ENCODE measurements at places on chromosomes 6 and 20.

GRCh38 chr6:79403086-79403485 lies 134.1 kb downstream of the LCA5 start:
- DNase-seq, result no peak

DNA sequence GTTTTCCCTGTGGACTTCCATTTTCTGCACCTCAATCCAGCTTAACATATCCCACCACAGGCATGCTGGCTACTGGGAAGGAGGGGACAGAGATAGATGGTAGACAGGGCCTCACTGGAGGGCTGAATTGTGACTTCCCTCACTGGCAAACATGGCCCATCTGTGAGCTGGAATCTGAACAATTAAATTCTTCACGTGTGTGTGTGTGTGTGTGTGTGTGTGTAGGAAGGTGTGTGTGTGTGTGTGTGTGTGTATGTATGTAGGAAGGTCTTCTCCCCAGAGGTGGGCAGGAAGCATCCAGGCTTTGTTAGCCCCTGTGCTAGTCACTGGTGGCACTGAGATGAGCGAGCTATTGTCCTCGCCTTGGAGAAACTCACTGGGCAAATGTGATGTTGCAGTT lies 5.4 kb upstream of the TOX2 start:
- DNase-seq, result no peak

DNA sequence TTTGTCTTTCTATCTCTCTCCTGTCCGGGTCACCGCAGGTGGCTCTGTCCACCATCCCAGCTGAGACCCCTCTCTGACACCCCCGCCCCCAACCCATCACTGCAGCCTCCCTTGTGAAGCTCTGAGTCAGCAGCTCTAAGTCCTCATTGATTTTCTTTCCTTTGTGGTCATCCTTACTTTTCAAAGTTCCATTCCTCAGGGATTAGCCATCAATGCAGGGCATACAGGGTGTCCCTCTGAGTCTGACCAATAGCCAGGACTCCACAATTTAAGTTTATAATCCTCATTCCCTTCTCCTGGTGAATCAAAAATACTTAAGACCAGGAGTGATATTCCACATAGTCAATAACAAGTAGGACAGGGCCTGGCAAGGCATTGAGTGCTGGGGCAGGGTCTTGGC lies 333.3 kb upstream of the CNR1 start:
- DNase-seq, result no peak

GRCh38 chr6:11779329-11780096 lies 910 bp upstream of the ADTRP start:
- DNase-seq, result no peak

DNA sequence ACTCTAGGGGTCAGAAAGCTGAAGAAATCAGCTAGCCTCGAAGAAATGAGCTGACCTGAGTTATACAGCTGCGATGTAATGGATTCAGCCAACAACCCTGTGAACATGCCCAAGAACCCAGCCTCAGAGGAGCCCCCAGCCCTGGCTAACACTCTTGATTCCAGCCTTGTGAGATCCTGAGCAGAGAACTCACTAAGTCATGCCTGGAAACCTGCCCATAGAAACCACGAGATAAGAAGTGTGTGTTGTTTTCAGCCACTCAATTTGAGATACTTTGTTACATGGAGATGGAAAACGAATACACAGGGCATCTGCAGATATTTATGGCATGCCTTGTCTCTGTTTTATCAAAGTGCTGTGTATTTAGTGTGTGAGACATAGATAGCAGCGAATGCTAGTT lies 265.2 kb downstream of the QKI start:
- no peak for DNase-seq

DNA sequence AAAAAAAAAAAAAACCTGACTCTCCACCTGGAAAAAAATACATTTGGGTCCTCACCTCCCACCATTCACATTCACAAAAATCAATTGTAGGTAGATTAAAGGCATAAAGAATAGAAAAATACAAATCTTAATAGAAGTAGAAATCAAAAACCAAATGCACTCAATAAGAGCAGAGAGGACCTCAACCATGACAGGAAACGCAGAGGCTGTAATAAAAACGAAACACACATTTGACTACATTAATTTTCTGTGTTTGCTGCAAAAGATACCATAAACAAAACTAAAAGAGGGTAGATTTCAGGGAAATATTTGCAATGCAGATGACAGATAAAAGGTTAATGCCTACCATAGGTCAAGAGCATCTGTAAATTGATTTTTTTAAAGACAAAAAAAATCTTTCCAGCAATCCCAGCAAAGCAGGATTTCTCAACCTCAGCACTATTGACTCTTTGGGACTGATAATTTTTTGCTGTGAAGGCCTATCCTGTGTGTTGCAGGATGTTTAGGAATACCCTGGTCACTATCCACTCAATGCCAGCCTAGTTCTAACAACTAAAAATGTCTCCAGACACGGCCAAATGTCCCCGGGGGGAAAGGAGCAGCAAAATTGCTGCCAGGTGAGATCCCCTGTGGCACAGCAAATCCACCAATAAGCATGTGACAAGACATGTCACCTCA lies 9.1 kb downstream of the ETV7 start:
- no peak for DNase-seq

DNA sequence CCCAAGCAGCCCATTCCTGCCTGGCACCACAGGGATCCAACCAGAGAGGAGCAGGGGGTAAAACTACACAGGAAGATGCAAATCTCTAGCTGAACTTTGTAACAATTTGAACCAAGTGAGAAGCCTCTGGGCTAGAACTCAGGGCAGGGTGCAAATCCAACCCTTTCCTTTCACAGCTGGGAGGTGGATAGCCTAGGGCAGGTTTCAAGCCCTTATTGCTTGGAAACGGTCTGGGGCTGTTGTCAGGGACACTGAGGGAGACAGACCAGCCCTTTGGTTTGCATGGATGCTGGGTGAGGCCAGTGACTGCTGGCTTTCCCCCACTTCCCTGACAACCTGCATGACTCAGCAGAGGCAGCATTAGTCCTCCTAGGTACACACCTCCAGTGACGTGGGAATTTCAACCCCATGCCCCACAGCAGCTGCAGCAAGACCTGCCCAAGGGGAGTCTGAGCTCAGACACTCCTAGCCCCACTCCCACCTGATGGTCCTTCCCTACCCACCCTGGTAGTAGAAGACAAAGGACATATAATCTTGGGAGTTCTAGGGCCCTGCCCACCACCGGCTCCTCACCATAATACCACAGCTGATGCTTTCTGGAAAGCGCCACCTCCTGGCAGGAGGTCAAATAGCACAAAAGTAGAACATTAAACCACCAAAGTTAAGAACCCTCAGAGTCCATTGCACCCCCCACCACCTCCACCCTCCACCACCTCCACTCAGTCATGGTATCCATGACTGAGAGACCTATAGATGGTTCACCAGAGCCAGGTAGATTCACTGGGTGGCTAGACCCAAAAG lies 797.7 kb upstream of the MAN1A1 start:
- DNase-seq, result no peak

DNA sequence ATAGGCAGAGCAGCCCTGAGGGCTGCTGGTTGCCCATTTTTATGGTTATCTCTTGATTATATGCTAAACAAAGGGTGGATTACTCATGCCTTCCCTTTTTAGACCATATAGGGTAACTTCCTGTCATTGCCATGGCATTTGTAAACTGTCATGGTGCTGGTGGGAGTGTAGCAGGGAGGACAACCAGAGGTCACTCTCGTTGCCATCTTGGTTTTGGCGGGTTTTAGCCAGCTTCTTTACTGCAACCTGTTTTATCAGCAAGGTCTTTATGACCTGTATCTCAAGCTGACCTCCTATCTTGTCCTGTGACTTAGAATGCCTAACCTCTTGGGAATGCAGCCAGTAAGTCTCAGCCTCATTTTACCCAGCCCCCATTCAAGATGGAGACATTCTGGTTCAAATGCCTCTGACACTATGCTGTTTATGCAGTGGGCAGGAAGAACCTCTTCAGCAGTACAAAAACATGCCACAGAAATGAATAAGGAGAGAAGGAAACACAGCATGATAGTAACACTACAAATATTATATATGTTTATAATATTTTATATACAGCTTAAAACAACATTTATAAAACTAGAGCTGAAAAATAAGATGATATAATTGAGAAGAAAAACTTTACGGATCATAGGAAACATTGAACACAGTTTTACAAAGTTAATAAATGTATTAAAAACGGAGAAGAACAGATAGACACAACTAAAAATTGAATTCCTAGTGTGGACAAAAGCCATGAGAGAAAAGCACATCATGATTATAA lies 58.9 kb upstream of the SAMD5 start:
- DNase-seq, result no peak

- no peak for DNase-seq
These were observed 898.0 kb upstream of the EYS start for GRCh38 chr6:66605011-66605410.

GRCh38 chr20:21225215-21225947 lies 77.8 kb upstream of the XRN2 start:
- DNase-seq, result no peak

DNA sequence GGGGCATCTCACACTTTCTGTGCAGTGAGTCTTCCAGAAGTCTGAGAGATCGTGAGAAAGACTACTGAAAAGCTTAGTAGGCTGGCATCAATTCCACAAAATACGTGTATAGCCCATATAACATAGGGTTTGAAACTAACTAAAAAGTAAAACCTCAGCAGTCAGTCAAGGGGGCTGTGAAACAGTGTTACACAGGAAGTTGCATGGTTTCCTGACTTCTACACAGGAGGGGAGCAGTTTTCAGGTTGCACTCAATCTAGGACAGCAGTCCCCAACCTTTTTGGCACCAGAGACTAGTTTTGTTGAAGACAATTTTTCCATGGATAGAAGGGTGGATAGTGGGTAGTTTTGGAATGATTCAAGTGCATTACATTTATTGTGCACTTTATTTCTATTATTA lies 4.7 kb upstream of the LY86 start:
- DNase-seq, result no peak

DNA sequence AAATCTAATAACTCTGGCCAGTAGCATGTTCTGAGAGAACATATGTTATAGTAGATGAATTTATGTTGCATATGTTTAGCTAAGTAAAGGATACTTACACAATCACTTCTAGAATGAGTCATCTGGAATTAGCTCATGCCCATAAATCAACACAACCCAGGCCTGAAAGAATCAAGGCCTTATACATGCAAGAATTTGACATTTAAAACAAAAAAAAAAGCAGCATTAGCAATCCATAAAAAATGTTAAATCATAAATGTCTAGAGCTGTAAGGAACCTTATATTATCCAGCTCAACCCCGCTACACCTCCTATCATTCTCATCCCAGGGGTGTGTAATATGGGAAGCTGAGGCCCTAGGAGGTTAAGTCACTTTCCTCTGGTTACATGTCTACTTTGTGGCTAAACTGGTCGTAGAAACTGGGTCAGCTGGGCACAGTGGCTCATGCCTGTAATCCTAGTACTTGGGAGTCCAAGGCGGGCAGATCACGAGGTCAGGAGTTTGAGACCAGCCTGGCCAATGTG lies 105.2 kb upstream of the CARMIL1 start:
- no peak for DNase-seq

DNA sequence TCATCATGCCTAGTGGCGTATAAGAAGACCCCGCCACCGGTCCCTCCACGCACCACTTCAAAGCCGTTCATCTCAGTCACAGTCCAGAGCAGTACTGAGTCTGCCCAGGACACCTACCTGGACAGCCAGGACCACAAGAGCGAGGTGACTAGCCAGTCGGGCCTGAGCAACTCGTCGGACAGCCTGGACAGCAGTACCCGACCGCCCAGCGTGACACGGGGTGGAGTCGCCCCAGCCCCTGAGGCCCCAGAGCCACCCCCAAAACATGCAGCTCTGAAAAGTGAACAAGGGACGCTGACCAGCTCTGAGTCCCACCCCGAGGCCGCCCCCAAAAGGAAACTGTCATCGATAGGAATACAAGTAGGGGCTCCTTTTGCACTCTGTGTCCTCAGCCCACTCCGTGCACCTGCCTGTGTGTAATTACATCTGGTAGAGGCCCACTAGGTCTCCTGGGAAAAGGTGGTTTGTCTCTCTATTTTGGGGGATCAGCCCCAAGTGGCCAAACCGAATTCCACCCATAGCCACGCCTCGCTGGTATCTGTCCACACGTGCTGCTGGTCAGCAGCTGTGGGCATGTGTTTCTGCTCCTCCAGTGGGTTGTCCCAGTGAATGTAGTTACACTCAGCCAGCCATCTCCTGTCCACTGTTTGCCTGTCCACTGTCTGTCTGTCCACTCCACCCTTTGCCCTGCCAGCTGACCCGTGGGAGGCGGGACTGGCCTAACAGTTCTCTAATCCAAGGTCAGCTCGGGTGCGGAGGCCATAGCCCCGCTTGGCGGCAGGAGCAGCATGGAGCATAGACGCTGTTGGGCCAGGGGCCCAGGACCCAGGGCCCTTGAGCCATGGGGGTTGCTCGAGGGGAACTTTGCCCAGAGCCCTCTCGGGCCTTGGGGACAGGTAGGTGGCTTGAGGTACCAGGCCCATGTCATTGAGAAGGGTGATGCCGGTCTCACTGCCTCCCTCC lies 44.3 kb upstream of the MYL9 start:
- DNase-seq, result no peak

GRCh38 chr6:123027408-123027807 lies 31.4 kb downstream of the CLVS2 start:
- DNase-seq, result no peak

GRCh38 chr6:158560836-158561320 lies 987 bp downstream of the TMEM181 start:
- DNase-seq, result no peak

- peak; percentile 18 for DNase-seq
These were observed 9.5 kb downstream of the NCR2 start for GRCh38 chr6:41344876-41345275.

- DNase-seq, result no peak
These were observed 431.8 kb downstream of the PREX1 start for GRCh38 chr20:48395816-48396546.

DNA sequence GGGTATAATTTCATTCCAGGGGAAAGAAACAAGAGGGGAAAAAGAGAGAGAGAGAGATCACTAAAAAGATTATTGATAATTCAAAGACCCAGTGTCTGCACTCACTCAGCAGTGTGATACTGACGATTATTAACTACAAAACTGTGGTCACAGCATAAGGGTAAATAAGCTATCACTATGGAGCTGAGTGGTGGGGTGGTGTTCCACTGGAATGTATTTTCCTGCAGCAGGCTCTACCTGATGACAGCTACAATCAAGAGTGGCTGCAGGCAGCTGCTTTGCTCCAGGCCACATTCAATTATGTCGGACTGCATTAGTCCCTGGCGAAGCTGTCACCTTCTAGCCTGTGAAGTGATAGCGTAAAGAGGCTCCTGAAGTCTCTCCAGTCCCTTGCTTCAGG lies 122.2 kb upstream of the TFAP2D start:
- DNase-seq, result no peak

DNA sequence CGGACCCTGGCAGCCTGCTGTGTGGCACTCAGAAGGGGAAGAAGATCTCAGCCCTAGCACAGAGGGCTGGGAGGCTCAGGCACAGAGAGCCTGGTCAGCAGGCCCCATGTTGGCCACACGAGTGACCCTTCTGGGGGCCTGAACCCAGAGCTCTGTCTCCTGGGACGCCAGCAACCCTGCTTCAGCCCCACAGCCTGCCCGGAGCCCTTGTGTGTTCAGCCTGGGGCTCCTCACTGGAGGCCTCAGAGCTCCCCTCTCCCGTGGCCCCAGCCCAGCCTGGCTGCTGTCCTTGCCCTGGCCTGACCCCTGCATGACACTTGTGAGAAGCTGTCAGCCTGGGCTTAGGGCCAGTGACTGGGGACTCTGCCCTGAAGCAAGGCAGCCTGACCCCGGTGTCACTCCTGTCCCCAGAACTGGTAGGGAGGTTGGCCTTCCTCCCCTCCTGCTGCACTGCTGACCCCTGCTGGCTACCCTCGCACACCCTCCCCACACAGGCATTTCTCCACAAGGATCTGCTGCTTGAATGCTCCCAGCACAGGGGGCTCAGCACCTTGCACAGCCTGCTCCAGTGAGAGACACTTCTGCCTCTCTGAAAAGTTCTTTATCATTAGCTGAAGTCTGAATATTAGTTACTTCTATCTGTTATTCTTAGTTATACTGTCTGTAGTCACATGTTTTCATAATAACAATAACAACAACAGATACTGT lies 15.4 kb upstream of the IP6K3 start:
- no peak for DNase-seq

Data from T-helper 2 cell treated with Interferon-gamma antibody and Interleukin-4, amounts not matched to agents 5 μg/mL and 100 μg/mL, for 36 hours (primary cell).